NCI-H524 (cell line): ENCODE measurements at places on chromosomes 5 and 9.

DNA sequence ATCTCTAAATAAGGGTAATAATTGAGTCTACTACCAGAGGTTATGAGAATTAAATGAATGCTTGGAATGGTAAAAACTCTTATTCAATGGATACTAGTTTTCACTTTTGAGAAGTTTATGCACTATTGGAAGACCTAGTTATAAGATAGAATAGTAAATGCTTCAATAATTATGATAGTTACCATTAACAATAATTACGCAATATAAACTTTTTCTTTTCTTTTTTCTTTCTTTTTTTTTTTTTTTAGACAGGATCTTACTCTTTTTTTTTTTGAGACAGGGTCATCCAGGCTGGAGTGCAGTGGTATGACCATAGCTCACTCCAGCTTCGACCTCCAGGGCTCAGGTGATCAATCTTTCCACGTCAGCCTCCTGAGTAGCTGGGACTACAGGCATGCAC is 6.7 kb downstream of the ALDOB start:
- no peak for DNase-seq

- DNase-seq: no peak
Observed at GRCh38 chr9:80191108-80191507, 619.3 kb downstream of the TLE4 start.

- DNase-seq: no peak
Observed at GRCh38 chr5:53303105-53303504, 177.3 kb upstream of the FST start.

DNA sequence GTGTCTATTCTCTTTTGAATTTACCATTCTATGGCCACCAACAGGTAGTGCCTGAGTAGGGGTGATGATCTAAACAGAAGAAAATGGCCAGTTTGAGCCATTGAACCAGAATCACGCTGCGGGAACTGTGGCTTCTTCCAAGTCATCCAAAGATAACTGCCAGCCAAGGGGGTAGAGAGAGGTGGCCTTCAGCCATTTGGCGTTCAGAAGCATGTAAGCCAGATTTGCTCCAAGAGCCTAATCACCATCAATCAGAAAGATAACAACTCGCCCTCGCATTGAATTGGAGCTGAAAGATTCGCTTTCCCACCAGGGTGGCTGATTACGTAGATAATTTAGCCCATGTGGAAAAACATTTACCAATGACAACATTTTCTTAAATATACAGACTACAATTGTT is 1302.7 kb upstream of the DMAC1 start:
- no peak for DNase-seq

- peak; percentile 51 for DNase-seq
Observed at GRCh38 chr5:100900796-100901781, 2.0 kb downstream of the ST8SIA4 start.

- DNase-seq: no peak
Observed at GRCh38 chr5:148898413-148899075, 72.1 kb downstream of the ADRB2 start.

- DNase-seq: no peak
Observed at GRCh38 chr5:53882006-53882675, 321.7 kb downstream of the NDUFS4 start.

DNA sequence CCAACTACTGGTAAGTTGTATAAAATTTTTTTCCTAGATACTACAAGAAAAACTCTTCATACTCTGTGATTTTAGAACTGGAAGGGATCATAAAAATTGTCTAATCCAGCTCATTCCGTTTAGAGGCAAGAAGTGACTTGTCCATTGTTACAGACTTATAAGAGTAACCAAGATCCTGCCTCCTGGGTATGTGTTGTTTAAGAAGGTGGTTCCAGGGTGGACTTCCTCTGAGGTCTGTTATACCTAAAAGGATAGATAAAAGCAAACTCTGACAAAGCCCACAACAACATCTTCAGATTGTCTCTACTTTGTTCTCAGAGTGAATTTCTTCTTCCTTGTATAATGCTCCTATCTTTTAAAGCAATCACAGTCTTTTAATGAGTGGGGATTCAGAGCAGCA is 24.2 kb downstream of the TGFBR1 start:
- no peak for DNase-seq

DNA sequence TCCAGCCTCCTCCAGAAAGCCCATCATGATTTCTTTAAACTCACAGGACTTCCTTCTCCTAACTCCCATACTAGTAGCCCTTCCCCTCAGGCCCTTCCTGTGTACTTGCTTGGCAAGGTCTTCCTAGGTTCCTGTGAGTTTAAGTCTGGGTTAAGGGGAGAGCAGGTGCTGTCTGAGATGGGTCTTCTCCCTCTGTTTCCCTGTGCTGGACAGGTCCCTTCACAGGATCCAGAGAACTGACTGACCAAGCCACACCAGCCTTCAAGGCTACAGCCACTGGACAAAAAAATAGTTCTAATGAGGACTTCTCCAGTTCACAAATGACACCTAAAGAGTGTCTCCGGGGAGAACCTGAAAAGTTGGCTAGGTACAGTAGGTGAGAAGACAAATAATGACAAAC is 29.5 kb upstream of the MYORG start:
- no peak for DNase-seq

GRCh38 chr9:91207729-91208418 is 153.8 kb downstream of the AUH start:
- no peak for DNase-seq

DNA sequence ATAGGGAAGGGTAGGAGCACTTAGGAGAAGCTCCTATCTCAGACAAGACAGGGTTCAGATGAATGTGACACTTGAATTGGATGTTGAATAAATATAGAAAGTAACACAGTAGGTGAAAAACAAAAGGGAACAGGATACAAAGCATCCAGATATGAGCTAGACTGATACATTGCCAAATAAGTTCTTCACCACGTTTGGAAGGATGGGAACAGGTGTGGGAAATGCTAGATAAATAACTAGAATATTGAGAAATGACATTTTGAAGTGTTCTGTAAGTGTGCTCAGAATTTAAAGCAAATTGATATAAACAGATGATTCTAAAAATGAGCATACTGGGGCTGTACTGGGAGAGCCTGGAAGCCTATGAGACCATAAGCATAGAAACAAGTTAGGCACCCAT is 340.1 kb upstream of the PRR16 start:
- no peak for DNase-seq

GRCh38 chr5:156836846-156837245 is 13.2 kb upstream of the PPP1R2B start:
- DNase-seq: no peak

- no peak for DNase-seq
Observed at GRCh38 chr5:80668016-80668969, 13.5 kb upstream of the DHFR start.
